ENCODE measurements at places on chromosomes 6 and 20.

- DNase-seq = no peak
These were observed 13.7 kb upstream of the TBC1D22B start for GRCh38 chr6:37243816-37244370.

DNA sequence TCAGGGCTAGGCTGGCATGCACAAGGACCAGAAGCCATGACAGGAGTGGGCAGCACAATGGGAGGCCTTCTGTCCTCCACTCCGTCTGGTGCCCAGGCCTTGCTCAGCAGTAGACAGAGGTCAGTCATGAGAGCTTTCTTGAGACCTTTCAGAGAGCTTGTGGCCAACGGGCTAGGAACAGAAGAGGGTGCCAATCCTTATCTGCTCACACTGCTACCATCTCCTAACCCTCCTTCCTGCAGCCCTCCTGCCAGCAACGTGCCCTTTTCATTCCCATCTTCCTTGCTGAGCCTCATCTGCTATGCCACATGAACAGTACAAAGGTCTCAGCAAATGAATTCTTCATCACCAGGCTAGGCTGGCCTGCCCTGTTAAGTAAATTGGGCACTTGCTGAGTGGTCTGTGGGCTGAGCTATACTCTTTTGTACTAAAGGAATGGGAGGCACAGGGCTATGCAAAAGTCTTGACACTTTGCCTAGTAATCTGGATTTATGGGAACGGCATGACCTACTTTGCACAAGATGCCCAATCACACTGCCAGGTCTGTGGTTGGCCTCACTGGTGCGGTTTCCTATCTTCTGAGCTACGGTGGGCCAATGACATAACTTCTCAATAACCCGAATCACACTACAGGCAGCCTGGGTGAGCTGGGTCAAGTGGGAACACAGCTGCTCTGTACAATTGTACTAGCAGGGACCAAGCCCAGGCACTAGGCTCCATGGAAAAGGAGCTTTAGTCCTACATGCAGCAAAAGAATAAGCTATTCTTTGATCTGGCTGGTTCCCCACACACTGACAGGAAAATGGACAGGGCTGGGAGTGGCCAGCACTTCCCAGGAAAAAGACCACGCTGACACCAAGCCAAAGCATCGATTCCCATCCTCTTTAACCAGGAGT lies 47.8 kb downstream of the ELOVL5 start:
- no peak for DNase-seq

DNA sequence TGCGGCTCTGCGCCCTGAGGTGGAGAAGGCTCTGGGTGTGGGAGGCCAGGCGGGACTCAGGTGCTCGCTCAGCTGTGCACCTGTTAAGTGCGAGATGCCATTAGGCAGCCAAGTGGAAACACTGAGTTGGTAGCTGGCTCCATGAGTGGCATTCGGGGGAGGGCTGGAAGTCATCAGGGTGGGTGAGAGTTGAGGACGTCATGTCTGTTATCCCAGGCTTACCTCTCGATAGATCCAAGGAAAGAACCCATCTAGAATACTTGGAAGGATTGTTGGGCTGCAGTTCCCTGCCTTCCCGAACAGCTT lies 41.3 kb downstream of the TAF8 start:
- no peak for DNase-seq

- no peak for DNase-seq
These were observed 72.7 kb downstream of the ELOVL4 start for GRCh38 chr6:79874531-79875134.

DNA sequence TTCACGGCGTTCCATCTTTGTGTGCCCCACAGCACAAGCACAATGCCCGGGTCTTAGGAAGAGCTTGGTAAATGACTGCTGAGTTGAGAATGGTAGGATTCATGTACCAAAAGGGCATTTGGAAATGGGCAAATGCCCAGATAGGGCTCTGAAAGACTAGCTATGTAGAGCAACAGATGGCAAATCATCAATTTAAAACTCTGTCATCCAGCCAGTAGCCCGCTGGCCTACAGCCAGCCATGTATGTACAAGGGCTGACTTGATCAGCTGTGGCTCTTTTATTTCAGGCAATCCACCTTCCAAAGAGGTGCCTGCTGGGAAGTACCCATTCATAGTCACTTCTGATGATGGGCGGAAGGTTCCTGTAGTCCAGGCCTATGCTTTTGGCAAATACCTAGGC lies 35.1 kb downstream of the NT5E start:
- DNase-seq = no peak

DNA sequence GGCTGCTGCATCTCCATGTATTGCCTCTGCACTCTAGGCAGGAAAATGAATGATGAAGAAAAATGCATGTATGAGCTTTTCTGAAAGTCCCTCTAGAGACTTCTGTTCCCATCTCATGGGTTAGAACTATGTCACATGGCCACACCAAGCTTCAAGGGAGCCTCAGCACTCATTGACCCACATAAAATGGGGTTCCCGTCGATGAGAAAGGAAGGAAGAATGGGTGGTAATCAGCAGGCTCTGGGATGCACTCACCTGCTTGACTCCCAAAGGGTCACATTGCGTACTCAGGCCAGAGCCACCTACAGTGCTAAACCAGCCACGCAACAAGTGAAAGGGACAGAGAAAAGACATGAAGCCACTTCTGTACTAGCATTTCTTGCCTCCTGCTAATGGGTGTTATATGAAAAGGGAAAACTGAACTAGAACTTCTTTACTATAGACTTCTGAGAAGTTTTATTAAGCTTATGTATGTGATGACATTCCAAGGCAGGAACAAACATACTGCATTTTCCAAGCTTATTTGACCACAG lies 95.8 kb upstream of the GCM1 start:
- DNase-seq = no peak

DNA sequence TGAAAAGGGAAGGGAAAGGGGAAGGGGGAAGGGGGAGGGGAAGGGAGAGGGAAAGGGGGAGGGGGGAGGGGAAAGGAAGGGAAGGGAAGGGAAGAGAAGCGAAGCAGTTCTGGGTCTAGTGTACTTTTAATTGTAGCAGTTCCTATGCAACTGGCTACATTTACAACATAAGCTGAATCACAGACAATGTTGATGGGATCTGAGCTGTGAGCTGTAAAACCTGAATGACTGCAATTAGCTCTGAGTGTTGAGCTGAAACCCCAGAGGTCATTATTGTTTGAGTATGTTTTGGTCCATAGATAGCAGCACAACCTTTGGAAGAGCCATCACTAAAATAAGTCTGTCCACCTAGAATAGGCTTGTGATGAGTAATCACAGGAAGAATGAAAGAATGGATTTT lies 7.2 kb upstream of the ABHD12 start:
- no peak for DNase-seq
